ENCODE measurements at places on chromosomes 13 and 19.

DNA sequence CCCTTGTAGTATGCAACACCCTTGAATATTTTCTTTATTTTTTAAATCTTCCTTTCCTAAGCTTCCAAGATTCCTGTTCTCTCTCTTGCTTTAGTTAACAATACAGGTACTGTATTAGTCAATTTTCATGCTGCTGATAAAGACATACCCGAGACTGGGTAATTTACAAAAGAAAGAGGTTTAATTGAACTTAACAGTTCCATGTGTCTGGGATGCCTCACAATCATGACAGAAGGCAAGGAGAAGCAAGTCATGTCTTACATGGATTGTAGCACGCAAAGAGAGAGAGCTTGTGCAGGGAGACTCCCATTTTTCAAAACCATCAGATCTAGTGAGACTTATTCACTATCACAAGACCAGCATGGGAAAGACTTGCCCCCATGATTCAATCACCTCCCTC is 1024.3 kb downstream of the PCDH9 start:
- no peak for DNase-seq

- DNase-seq = no peak
Observed at GRCh38 chr13:21034603-21035191, 26.7 kb downstream of the LATS2 start.

GRCh38 chr19:46287585-46287984 is 9.3 kb upstream of the HIF3A start:
- no peak for DNase-seq

GRCh38 chr13:45448965-45449559 is 15.7 kb upstream of the COG3 start:
- no peak for DNase-seq

DNA sequence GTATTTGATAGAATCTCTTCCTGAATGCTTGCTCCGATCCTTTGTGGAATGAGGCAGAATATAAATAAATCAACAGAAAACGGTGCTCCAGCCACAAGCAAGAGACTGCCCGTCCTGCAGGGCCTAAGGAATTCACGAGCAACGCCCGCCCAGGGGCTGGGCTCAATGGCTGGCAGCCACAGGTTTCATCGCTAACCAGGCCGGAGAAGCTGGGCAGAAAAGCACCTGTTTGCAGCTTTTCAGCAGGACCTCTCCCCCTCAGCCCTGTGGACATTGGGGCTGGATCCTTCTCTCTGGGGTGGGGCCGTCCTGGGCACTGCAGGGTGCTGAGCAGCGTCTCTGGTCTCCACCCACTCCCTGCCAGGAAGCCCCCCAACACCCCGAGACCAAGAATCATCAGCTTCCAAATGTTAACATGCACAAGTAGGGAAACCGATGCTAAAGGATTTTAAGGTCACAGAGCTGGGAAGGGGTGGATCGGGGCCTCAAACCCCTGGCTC is 102.5 kb downstream of the GADD45B start:
- no peak for DNase-seq

DNA sequence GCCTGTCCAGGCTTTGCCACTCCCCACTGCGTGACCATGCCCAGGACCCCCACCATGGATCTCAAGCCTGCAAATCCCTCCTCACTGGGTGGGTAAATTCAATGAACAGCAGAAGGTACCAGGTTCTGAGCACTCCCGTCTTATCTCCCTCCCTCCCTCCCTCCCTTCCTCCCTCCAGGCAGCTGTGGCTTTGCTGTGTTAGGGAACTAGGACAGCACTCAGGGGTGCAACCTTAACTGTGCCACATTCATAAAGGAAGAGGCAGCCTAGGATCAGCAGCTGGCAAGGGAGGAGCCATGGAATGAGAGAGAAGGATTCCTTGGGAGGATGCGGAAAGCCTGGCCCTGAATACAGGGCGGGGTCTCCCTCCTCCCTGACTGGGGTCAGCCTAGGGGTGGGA is 5.6 kb downstream of the CEACAM4 start:
- no peak for DNase-seq

- DNase-seq = no peak
Observed at GRCh38 chr19:18776736-18777135, 14.4 kb downstream of the COMP start.

- no peak for DNase-seq
Observed at GRCh38 chr19:50837300-50837699, 3.9 kb upstream of the KLK15 start.

DNA sequence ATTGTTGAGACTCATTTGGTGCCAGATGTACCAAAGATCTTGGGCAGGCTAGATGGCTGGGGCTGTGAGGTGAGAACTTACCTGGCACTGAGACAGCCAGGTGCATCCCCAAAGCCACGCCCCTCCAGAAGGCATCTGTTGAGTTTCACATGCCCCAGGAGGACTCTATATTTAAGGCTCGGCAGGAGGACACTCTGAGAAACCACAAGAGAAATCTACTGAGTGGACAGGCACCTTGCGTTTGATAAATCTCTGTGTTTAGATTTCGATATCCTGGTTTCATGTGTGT is 197.9 kb upstream of the ZNF536 start:
- DNase-seq = no peak

- DNase-seq = no peak
Observed at GRCh38 chr19:33464010-33464732, 57.4 kb downstream of the PEPD start.

GRCh38 chr19:42538841-42539709 is 10.8 kb upstream of the CEACAM1 start:
- no peak for DNase-seq

- DNase-seq = no peak
Observed at GRCh38 chr13:35994131-35994966, 136.8 kb downstream of the DCLK1 start.
